ENCODE measurements at places on chromosomes 13 and 19. TPM values are rescaled to one million over a fixed set of nuclear protein-coding genes. Genes with fewer than 3 reads are reported as not detected.

DNA sequence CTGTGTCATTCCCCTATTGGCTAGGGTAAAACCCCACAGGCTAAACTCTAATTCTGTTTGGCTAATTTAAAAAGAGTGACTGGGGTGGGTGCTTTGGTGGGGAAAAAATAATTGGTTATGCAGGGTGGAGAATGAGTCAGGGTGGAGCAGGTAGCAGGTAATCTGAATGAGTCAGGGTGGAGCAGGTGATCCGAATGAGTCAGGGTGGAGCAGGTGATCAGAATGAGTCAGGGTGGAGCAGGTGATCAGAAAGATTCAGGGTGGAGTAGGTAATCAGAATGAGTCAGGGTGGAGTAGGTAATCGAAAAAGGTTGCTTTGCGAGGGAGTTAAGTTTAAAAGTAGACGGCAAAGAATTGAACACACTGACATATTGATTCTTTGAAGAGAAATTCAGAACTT is 1218.8 kb upstream of the ATXN8OS start:
- DNase-seq: no peak
- H3K4me3 ChIP-seq: no peak overlapping the region
- no peaks in the 10 kb centered on the region for H3K27me3 ChIP-seq
- no peak overlapping the region for H3K27ac ChIP-seq
- H3K36me3 ChIP-seq: peaks cover 3% of the 10 kb centered on the region

Gene FBXO17
- 25.5 TPM for total RNA-seq

DNA sequence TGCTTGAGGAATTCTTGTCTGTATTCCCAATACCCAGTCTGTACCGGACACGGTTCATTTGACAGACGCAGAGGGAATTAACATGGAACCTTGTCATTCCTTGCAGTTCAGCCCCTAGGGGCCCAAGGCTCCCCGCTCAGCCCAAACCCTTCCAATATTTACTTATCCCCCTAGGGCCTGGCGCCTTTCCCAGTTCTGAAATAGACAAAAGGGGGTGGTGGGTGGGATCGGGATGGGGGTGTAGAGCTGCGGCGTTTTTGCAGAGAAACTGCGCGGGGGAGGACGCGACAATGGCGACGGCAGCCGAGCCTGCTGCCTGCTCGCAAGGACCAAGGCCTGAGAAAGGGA is 583 bp downstream of the AKAP8L start:
- H3K4me3 ChIP-seq: peak overlapping the region; percentile 98
- no peak overlapping the region for H3K27ac ChIP-seq

- H3K4me3 ChIP-seq: peak overlapping the region; percentile 33
- DNase-seq: peak; percentile 51
- no peaks in the 10 kb centered on the region for H3K36me3 ChIP-seq
- H3K4me1 ChIP-seq: no peaks in the 10 kb centered on the region
- H3K27ac ChIP-seq: no peak overlapping the region
- H3K27me3 ChIP-seq: no peaks in the 10 kb centered on the region
These were observed 47.4 kb downstream of the SMAD9 start for GRCh38 chr13:36872621-36873020.

Gene UBL3
- 19.3 TPM for total RNA-seq

Gene IL12RB1
- total RNA-seq: not detected

- peak overlapping the region; percentile 53 for H3K4me3 ChIP-seq
- no peaks in the 10 kb centered on the region for H3K36me3 ChIP-seq
- no peaks in the 10 kb centered on the region for H3K27me3 ChIP-seq
These were observed 20.9 kb downstream of the CEBPA start for GRCh38 chr19:33281296-33281926.

Gene PGLYRP2
- total RNA-seq: not detected

Gene RAP2A
- total RNA-seq: 32.1 TPM

- no peak overlapping the region for H3K4me3 ChIP-seq
- peaks cover 32% of the 10 kb centered on the region for H3K36me3 ChIP-seq
- no peaks in the 10 kb centered on the region for H3K4me1 ChIP-seq
- DNase-seq: no peak
- H3K27ac ChIP-seq: no peak overlapping the region
These were observed 131.5 kb upstream of the MCF2L start for GRCh38 chr13:112837371-112838037.

DNA sequence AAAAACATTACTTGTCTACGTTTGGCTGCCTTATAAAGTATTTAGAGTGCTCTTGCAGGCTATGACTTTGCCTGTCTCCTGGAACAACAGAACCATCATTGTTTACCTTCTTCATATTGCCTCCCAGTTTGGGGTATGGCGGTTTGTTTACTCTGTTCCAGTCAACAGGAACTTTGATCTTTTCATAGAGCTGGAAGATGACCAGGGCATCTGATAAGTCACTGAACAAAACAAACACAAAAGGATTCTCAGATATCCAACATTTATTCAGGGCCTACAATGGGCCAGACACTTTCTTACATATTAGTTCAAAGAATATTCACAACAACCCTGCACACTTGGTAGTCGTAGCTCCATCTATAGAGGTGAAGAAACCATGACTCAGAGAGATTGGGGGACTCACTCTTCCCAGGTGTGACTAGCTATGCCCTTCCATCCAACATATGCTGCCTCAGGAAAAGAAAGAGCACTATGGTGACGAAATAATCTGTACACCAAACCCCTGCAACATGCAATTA is 38.4 kb upstream of the CPB2 start:
- no peaks in the 10 kb centered on the region for H3K36me3 ChIP-seq
- DNase-seq: no peak
- no peak overlapping the region for H3K27ac ChIP-seq

DNA sequence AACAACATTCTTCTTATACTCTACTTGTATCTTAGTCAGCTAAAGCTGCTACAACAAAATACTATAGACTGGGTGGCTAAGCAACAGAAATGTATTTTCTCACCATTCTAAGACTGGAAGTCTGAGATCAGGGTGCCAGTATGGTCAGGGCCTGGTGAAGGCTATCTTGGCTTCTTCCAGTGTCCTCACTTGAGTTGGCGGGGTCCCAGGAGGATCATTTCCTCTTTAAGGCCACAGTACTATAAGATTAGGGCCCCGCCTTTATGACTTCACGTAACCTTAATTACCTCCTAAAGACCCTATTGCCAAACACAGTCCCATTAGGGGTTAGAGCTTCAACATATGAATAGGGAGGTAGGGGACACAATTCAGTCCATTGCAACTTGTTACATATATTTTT is 30.7 kb upstream of the DOCK9 start:
- H3K27me3 ChIP-seq: no peaks in the 10 kb centered on the region
- H3K36me3 ChIP-seq: no peaks in the 10 kb centered on the region
- H3K4me3 ChIP-seq: no peak overlapping the region
- no peak overlapping the region for H3K27ac ChIP-seq
- DNase-seq: no peak

GRCh38 chr19:35179830-35180229 is 25.3 kb downstream of the FXYD5 start:
- H3K4me1 ChIP-seq: no peaks in the 10 kb centered on the region
- DNase-seq: peak; percentile 1
- H3K27ac ChIP-seq: no peak overlapping the region
- H3K4me3 ChIP-seq: no peak overlapping the region
- H3K27me3 ChIP-seq: no peaks in the 10 kb centered on the region
- peaks cover 8% of the 10 kb centered on the region for H3K36me3 ChIP-seq

DNA sequence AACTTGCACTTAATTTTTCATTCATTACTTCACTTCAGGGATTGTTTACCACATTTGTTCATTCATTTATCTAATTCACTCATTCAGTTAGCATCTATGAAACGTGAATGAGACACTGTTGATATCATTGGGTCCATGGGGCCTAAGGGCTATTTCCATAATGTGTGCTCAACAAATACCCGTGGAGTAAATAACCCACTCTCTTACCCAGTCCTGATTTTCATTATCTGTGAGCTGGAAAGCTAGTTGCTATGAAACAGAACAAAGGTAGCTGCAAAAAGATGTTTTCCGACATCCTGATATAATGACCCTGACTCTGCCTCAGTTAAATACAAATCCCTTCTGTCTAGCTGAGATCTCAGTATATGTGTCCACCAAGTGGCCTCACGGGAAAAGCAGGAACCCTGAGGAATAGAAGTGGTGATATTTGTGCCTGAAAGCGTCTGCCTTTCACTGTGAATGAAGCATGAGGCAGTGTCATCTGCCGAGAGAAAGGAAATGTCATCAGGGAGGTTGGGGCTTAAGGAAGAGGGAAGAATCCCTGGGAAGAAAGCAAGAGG is 63.8 kb downstream of the SERTM1 start:
- no peaks in the 10 kb centered on the region for H3K27me3 ChIP-seq
- H3K4me3 ChIP-seq: no peak overlapping the region
- 0 out of 3 replicates have a peak, but pooled peaks cover 4% of the 10 kb centered on the region for H3K36me3 ChIP-seq

Gene DOCK9
- 23.0 TPM for total RNA-seq

DNA sequence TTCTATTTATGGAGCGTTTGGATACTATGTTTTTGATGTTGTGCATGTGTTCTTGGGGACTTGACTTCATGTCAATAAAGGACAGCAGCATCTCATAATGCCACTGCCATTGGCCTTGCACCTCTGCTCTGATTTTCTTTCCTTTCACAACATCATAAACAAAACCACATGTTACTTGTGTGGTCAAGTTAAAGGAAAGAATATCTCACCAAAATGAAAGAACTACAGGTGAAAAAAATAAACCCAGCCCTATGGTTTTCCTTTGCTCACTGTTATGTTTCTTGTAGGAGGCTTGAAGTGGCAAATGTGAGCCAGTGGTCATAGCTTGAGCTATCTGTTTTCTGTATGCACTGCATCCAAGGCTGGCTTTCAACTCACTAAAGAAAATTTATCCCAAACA is 240.4 kb downstream of the KCNRG start:
- no peak overlapping the region for H3K4me3 ChIP-seq
- no peak for DNase-seq
- no peaks in the 10 kb centered on the region for H3K4me1 ChIP-seq
- no peak overlapping the region for H3K27ac ChIP-seq
- H3K36me3 ChIP-seq: no peaks in the 10 kb centered on the region

- no peak for DNase-seq
- H3K36me3 ChIP-seq: 0 out of 2 replicates have a peak, but pooled peaks cover 2% of the 10 kb centered on the region
- no peak overlapping the region for H3K4me3 ChIP-seq
- no peaks in the 10 kb centered on the region for H3K4me1 ChIP-seq
These were observed 69.8 kb upstream of the STARD13 start for GRCh38 chr13:33355201-33355895.

GRCh38 chr13:45807520-45808099 is 43.9 kb downstream of the SIAH3 start:
- no peaks in the 10 kb centered on the region for H3K4me1 ChIP-seq
- no peaks in the 10 kb centered on the region for H3K27me3 ChIP-seq
- H3K36me3 ChIP-seq: no peaks in the 10 kb centered on the region
- H3K27ac ChIP-seq: no peak overlapping the region
- DNase-seq: peak; percentile 55
- H3K4me3 ChIP-seq: no peak overlapping the region

DNA sequence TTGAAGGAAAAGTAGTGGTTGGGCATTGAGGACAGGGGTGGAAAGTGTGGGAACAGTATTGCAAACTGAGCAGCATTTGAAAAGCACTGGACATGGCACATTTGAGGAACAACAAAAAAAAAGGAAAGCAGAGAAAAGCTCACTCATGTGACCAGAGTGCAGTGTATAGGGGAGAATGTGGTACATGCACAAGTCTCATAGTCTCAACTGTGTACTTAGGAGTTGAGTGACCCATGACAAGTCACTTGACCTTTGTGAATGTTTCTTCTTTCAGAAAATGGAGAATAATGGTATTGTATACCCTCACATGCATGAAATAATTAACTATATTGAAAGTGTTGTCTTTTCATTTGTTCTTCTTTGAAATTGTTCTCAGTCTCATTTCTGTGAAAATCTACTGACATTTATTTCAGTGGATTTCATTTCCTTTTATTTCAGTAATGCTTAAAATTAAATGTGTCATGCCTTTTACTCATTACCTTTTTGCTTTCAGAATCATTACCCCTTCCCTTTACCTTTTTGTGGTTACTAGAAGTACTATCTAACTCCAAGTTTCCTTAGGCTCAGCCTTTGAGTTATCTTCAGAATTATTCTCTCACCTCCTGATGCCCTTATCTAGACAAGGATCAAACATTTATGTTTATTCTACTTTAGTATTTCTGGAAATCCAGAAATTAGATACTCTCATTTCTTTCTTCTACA is 79.1 kb upstream of the MLNR start:
- H3K27me3 ChIP-seq: no peaks in the 10 kb centered on the region
- H3K36me3 ChIP-seq: peaks cover 54% of the 10 kb centered on the region
- no peaks in the 10 kb centered on the region for H3K4me1 ChIP-seq
- H3K27ac ChIP-seq: no peak overlapping the region
- no peak for DNase-seq

- H3K4me1 ChIP-seq: no peaks in the 10 kb centered on the region
- H3K4me3 ChIP-seq: no peak overlapping the region
- no peak for DNase-seq
These were observed 11.1 kb downstream of the IRGC start for GRCh38 chr19:43726736-43727592.

GRCh38 chr13:32824061-32824460 is 192.2 kb upstream of the KL start:
- no peak overlapping the region for H3K4me3 ChIP-seq
- no peaks in the 10 kb centered on the region for H3K27me3 ChIP-seq
- H3K27ac ChIP-seq: no peak overlapping the region

- H3K27me3 ChIP-seq: no peaks in the 10 kb centered on the region
- no peak overlapping the region for H3K4me3 ChIP-seq
- no peak for DNase-seq
- no peak overlapping the region for H3K27ac ChIP-seq
- peaks cover 3% of the 10 kb centered on the region for H3K4me1 ChIP-seq
These were observed 52.0 kb downstream of the TDRD3 start for GRCh38 chr13:60448907-60449510.

Gene CD22
- total RNA-seq: not detected

- H3K4me3 ChIP-seq: no peak overlapping the region
- DNase-seq: no peak
- H3K27ac ChIP-seq: no peak overlapping the region
- no peaks in the 10 kb centered on the region for H3K36me3 ChIP-seq
- no peaks in the 10 kb centered on the region for H3K4me1 ChIP-seq
These were observed 343.5 kb downstream of the UQCRFS1 start for GRCh38 chr19:28869459-28869858.

Gene ZNF578
- total RNA-seq: 5.3 TPM

DNA sequence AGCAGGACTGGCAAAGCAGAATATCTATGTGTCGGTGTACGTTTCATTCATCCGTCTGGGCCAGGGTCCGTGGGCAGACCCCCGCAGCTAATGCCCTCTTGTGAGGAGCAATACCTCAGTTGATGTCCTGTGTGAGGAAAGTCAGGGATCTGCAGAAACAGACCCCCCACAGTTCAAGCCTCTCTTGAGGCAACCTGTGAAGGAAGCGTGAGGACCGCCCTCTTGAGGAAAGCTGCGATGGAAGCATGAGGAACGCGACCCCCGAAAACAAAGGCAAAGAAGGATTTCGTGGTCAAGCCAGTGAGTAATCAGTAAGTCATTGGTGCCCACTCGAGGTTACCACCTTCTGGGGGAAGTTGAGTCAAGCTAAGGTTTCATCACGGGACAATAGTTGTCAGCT is 20.9 kb upstream of the ZNF83 start:
- peaks cover 19% of the 10 kb centered on the region for H3K36me3 ChIP-seq
- DNase-seq: peak; percentile 37
- no peak overlapping the region for H3K27ac ChIP-seq
- H3K4me1 ChIP-seq: no peaks in the 10 kb centered on the region
- no peak overlapping the region for H3K4me3 ChIP-seq

GRCh38 chr19:21127001-21127400 is 14.8 kb upstream of the ZNF431 start:
- no peaks in the 10 kb centered on the region for H3K4me1 ChIP-seq
- no peak overlapping the region for H3K4me3 ChIP-seq
- H3K27ac ChIP-seq: no peak overlapping the region

Gene NXNL1
- not detected for total RNA-seq

- H3K4me1 ChIP-seq: no peaks in the 10 kb centered on the region
- no peak for DNase-seq
- H3K36me3 ChIP-seq: no peaks in the 10 kb centered on the region
- no peaks in the 10 kb centered on the region for H3K27me3 ChIP-seq
- no peak overlapping the region for H3K4me3 ChIP-seq
These were observed 1370.7 kb upstream of the ATXN8OS start for GRCh38 chr13:68736961-68737360.
